ENCODE measurements at places on chromosomes 7 and 10.

GRCh38 chr7:41878309-41879295 lies 175.7 kb upstream of the INHBA start:
- no peak for DNase-seq

- DNase-seq, result no peak
Observed at GRCh38 chr10:114825513-114826253, 4.1 kb downstream of the FHIP2A start.

DNA sequence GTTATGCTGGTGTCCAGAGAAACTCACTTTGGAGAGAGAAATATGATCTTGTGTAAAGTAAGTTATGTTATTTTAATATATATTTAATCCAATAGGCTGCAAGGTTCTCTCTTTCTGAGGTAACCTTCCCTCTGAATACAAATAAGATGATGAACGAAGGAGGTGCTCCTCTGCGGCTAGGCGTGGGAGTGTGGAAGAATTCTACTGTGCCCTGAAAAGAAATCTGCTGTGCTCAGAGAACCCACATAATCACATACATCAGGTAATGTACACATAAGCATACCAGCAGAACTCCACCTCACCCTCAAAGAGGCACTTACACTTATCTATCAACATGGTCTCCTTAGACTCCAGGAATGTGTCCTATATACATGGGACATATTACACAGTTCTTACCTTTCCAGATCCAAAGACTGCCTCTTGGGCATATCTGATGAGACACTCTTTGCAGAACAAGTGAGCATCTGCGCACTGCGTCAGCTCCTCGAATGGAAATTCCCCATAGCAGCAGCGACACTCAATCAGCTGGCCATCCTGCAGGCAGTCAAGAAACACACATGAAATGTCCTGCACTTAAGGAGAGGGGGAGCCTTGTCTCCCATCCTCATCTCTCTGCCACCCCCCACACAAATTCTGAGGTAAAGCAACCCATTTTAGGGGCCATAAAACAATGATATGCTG lies 66.7 kb downstream of the RNF216 start:
- DNase-seq, result no peak

GRCh38 chr7:121351682-121352081 lies 22.9 kb downstream of the WNT16 start:
- no peak for DNase-seq

DNA sequence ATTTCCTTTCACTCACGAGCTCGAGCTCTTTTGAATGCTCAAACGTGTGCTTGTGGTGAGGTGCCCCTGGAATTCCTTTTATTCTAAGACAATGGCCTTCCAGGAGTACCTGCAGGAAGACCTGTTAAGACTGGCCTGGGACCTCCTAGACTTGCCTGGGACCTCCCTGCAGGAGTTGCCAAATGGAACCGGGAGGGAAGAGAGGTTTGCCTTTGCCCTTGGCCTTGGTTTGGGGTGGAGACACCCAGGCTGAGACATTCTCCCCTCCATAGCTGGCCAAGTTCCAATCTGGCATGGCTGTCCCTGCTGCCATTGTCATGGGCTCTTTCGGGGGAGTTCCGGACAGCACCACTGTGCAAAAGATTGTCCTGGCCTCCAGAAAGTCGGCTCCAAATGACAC lies 39.7 kb downstream of the DNAJB12 start:
- no peak for DNase-seq
